ENCODE measurements at places on chromosomes 16 and 17.

GRCh38 chr16:24936151-24936550, 79.0 kb downstream of the ARHGAP17 start:
- no peak for DNase-seq

GRCh38 chr16:23895052-23895451, 59.3 kb downstream of the PRKCB start:
- DNase-seq, result no peak

DNA sequence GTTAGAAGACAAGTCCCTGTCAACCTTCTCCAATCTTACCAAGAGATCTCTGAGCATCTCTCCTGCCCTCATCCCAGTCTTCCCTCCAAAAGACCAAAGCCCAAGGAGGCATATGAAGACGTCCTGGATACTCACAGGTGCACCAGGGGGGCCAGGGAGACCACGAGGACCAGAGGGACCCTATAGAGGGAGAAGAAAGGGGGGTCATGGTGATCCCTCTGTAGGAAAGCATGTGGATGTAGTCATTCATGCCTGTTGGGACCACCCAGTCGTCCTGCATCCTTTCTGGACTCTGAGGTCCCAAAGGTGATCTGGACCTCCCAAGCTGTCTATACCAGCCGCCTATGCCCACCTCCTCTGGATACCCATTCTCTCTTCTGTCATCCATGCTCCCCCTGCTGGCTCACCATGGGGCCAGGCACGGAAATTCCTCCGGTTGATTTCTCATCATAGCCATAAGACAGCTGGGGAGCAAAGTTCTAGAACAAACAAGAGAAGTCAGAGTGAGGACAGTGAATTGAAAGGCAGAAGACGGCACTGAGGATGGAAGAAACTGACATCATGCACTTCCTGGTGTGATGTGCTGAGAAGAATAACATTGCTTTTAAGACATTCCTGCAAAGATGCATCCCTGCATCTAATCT, 3.3 kb downstream of the COL1A1 start:
- peak; percentile 57 for DNase-seq

GRCh38 chr16:15043344-15043743, 12.5 kb downstream of the NTAN1 start:
- no peak for DNase-seq

- peak; percentile 51 for DNase-seq
Measured at GRCh38 chr16:74700438-74701225, at the start of gene MLKL. Gene MLKL, minus strand, starts transcription at chr16:74700862. Its CDS starts 5,105 bp downstream, at chr16:74695757.

GRCh38 chr16:23114131-23114904, 34.9 kb downstream of the USP31 start:
- DNase-seq, result no peak

DNA sequence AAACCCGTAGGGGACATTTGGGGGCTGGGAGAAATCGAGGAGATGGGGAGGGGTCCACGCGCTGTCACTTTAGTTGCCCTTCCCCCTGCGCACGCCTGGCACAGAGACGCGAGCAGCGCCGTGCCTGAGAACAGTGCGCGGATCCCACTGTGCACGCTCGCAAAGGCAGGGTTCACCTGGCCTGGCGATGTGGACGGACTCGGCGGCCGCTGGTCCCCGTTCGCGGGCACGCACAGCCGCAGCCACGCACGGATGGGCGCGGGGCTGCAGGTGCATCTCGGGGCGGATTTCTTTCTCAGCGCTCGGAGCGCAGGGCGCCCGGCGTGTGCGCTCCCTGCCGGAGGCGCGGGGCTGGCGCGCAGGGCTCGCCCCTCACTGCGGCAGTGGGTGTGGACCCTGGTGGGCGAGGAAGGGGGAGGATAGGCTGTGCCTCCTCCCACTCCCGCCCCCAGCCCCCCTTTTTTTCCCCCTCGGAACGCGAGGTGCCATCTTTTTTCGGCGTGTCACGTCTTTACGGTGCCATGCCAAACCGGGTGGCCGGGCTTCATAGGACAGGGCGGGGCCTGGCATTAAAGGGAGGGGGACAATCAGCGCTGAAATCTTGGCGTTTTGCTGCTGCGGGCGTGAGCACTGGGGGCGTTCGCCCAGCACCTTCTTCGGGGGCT, 1.1 kb downstream of the MAPT start:
- DNase-seq, result no peak

GRCh38 chr17:78023042-78023441, 64.5 kb downstream of the TNRC6C start:
- DNase-seq, result no peak

DNA sequence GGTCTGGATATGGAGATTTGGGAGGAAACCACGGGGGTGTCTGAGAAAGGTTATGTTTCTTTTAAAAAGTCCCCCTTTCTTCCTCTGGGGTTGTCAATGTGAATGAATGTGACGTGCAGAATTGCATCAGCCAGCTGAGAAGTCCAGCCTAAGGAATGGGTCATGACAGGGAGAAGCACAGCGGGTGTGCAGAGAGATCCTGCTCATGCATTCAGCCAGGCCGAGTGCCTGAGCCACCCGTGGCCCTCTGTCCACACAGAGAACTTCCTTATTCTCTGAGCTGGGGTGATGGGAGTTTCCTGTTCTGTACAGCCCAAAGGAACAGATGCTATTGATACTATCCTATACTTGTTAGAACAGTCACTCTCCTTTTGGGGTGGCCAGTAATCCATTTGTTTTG, 117.9 kb downstream of the CPPED1 start:
- DNase-seq, result no peak

DNA sequence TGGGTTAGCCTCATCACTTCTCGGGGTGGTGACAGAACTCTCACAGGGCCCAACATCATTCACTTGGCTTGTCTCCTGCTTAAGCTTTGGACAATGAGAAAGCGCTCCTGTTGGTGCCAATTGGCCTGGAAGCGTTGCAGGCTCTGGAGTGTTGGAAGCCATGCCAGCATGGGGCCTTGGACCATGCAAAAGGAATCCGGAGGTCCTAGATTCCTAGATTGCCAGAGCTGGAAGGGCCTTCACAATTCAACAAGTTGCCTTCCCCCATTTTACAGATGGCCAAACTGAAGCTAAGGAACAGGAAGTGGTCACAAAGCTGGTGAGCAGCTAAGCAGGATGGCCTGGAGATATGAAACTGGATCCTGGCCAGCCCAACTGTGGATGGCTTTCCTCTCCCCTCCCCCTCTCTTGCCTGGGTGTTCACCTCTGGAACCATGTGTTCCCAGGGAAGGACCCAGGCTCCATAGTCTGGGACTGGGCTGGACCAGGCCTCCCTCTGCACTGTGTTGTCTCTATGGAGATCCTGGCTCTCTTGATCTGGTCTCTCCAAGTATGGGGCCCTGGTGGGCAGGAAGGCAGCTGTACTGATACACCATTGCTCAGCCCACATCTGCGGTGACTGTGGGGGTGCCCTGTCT, 6.0 kb upstream of the IGFBP4 start:
- no peak for DNase-seq

DNA sequence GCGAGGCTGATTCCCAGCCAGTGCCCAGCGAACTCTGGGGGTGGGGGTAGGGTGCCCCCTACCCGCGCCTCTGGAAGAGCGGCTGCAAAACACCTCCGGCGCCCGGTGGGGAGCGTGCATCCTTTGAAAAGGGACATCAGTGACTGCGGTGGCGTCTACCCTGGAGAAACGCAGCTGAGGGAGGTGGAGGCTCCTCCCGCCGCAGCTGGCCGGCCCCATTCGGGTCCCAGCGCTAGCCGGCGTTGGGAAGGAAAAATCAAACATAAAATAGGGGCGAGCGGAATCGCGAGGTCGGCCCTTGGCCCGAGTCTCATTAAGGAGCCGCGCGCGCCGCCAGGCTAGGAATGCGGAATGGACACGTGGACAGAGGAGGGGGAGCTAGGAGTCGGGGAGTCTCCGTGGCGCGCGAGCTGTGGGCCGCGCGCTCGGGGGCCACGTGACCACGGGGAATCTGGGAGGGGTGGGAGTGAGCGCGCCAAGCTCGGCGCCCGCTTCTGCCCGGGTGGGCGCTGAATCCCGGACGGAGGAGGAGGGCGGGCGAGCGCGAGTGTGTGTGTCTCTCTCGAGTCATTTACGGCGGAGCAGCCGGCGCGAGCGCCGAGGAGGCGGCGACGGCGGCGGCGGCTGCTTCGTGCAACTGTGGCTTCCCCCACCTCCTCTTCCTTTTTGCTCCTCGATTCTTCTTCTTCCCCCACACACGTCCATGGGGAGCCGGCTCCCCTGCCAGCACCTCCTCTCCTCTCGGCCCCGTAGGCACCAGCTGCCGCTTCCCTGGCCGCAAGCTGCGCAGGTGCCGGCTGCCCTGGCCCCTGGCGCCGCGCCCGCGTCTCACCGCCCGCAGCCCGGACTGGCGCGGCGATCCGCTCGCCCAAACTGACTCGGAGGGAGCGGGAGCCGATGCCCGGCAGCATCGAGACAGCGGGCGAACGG, at the start of gene TMEM132E:
TMEM132E (plus strand) TSS at position 566 of the 930 bp plus-strand sequence. CDS start 1,495 bp downstream, outside the sequence.
- DNase-seq, result no peak

GRCh38 chr17:67998466-67998865, 2.2 kb upstream of the C17orf58 start:
- DNase-seq, result no peak

DNA sequence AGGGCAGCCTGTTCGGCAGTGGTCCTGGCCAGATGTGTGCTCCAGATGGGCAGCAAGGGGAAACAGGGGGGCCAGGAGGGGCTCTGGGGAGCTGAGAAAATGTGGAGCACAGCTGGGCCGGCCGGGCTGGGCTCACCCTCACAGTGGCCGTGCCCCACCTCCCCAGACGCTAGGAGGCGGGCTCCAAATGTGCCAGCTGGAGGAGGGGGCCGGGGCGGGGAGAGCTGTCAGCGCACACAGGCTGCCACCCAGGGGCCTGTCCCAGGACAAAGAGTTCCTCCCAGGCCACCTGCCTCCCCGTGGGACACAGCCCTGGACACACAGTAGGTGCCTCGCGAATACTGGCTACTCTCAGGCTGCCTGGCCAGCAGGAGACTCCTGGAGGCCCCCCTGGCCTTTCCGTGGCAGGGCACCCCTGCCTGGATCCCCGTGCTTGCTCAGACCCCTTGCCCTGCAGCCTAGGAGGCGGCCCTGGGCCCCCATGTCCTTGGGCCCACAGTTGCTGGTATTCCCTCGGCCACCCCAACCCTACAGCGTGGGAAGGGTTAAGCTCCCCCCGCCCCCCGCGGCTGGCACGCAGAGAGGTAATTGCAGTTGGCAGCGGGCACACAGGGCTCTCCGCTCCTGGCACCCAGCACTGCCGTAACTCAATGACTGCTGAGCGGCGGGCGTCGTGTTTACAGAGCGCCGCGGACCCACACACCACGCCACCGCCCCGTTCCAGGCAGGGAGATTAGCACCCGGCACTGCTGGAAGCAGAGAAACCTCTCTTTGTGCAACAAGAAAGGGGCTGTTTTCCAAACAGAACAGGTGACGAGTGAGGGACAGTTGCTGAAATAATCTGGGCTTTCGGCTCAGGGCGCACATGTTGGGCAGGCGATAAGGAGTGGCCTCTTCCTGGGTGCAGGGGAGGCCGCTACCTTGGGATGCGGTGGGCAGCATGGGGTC, 32.2 kb downstream of the BAHCC1 start:
- no peak for DNase-seq

GRCh38 chr16:17056666-17057065, 414.1 kb downstream of the XYLT1 start:
- DNase-seq, result no peak

DNA sequence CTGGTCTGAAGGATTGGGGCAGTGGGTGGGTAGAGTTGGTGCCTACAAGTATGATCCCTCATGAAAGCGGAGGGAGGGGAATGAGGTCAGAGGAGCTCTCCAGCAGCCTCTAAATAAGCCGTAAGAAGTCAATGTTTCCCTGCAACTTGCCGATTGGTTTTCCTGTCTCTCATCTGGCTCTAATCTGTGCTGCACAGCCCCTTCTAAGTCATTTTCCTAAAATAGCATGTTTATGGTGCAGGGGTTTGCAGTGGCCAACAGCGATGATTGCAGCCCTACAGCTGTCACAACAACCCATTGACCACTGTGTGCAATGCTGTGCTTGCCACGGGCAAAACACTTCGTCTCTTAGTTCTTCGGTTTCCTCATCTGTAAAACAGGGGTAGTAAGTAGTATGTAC, 189.2 kb downstream of the PRKCB start:
- no peak for DNase-seq

- DNase-seq, result no peak
Measured at GRCh38 chr17:9150446-9151090, 129.3 kb downstream of the NTN1 start.

GRCh38 chr17:81902023-81902652, at the start of gene NPB:
Gene NPB, plus strand, starts transcription at chr17:81902238. Its CDS starts 40 bp downstream, at chr17:81902278.
- DNase-seq, result no peak

DNA sequence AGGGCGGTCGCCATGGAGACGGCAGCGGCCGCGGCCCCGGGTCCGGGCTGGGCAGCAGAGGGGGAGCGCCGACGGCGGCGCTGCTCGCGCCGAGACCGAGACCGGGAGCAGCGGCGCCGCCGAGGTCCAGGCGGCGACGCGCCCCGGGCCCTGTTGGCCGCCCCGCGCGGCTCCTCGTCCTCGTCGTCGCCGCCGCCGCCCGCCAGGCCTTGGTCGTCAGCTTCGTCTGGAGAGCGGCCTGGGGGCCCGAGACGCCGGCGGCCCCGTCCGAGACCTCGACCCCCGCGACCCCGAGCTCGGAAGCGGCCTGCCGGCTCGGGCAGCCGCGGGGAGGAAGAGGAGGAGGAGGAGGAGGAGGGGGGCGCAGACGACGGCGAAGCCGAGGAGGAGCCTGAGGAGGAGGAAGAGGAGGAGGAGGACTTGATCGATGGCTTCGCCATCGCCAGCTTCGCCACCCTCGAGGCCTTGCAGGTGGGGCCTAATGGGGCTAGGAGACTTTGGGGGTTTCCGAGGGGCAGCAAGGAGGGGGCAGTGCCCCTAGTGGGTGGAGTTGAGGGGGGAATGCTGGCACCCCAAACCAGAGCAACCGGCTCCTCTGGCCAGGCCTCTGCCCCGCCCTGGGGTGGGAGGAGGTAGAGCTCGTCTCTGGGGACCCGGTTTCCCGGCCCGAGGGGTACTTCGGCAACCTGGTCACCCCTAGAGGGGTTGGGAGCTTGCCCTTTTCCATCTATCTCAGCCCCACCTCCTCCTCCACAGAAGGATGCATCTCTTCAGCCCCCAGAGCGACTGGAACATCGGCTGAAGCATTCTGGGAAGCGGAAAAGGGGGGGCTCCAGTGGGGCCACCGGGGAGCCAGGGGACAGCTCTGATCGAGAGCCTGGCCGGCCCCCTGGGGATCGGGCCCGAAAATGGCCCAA, 1.5 kb downstream of the FBRS start:
- DNase-seq, result peak; percentile 42
